ENCODE measurements at places on chromosomes 12 and 14. TPM values are rescaled to one million over a fixed set of nuclear protein-coding genes. Genes with fewer than 3 reads are reported as not detected.

The TPPP2 gene
- not detected for total RNA-seq

DNA sequence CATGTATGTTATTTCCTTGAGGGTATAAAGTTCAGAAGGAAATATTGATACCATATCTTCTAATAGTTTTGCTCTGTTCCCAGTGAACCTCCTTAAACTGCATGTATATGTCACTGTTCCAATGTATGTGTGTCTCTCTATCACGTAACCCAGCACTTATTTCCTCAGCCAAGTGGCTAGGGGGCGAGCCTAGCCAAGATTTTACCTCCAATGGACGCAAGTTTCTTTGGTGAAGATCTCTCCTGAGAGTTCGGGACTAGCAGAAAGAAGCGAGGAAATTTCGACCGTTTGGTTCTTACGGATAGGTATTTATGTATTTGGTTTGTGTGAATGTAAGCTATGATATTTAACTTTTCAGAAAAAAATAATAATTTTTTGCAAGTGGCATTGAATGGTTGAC is 2.5 kb downstream of the SFSWAP start:
- no peak for DNase-seq

The RIMBP2 gene
- not detected for total RNA-seq

- no peak for DNase-seq
Observed at GRCh38 chr12:359091-359490, 30.0 kb downstream of the KDM5A start.

DNA sequence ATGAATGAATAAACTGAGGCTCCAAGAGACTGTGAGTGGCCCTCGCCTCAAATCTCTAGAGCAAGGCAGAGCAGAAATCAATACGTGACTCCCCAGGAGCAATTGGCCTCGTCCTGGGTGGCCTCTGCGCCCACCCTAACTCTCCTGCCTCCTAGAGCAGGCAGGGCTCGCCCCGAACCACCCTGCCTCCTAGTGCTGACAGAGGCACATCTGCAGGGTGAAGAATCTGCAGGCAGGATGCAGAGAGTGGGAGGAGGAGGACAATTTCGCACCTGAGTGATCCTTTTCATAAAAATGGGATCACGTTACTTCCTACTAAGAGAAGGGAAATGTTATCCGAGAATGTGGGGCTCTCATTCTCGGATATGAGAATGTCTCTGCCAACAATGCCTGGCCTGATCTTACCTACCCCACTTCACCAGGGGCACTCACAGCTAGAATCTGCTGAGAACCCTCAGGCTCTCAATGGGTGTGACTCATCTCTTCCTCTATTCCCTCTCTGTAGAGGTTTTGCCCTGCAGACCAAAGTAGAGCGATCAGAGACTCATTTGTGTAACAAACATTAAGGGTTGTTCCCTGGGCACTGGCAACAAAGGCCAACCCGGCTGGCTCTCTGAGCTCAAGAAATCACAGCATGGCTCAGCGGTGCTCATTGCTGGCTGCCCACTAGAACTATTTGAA is 61.7 kb upstream of the BCL2L14 start:
- DNase-seq: peak; percentile 96

All from RPMI7951 (cell line).